ENCODE measurements at places on chromosomes 7 and 10.

- DNase-seq: no peak
Observed at GRCh38 chr7:55056577-55057480, 38.0 kb downstream of the EGFR start.

- DNase-seq: no peak
Observed at GRCh38 chr7:127986581-127987521, 44.4 kb downstream of the LRRC4 start.

DNA sequence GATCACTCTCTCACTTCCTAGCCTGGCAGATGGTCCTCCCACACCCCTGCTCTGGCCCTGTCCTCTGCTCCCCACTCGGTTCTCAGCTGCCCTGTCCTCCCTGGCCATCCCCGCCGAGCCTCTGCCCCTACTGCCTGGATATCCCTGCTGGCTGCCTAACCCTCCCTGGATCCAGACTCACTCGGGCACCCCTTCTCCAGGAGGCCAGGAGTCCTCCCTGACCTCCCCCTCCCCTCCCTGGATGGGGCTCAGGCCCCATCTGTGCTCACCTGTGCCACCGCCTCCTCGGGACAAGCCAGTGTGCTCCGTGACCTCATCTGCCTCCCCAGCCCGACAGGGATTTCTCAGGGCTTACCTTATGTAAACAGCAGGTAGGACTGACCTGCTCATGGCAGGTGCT lies 406.1 kb downstream of the TCERG1L start:
- no peak for DNase-seq

- no peak for DNase-seq
Observed at GRCh38 chr7:157463245-157463644, 126.4 kb downstream of the DNAJB6 start.

DNA sequence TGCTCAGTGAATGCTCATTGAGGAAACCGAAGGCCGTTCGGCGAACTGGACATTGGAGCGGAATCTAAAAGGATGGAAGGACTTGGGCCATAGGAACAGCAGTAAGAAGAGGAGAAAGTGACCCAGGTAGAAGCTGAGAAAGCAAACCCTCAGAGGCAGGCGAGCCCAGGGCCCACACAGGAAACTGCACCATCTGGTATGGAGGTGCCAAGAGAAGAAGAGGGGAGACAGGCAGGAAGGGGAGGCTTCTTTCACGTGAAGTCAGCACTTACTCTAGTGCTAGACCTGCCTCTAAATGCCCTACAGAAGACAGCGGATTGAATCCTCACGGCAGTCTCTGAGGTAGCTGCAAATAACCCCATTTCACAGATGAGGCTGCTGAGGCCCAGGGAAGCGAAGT lies 10.2 kb upstream of the CRHR2 start:
- DNase-seq: no peak

- DNase-seq: no peak
Observed at GRCh38 chr7:10121631-10122030, 852.0 kb upstream of the PHF14 start.

DNA sequence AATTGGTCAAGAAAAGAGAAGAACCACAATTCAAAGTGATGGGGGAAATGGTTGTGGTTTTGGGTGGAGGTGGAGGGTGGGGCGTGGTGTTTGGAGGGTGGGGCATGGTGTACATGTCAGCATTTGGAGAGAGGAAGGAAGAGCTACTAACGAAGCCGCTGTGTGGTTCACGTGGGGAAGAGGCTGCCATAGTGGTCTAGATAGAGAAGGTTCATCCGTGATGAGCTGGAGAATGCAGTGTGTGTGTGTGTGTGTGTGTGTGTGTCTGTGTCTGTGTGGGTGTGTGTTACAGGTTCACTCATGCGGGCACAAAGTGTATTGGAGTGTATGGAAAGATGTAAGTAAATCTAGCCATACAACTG lies 6.1 kb upstream of the VCL start:
- peak; percentile 76 for DNase-seq

Measured in naive B cell (primary cell).